Activated T-cell treated with anti-CD3 and anti-CD28 coated beads, Interleukin-2, amount 50 U/mL, for 48 hours (primary cell): ENCODE measurements at places on chromosomes 2 and 18.

GRCh38 chr2:118806797-118807667 lies 40.4 kb downstream of the EN1 start:
- DNase-seq = no peak

- no peak for DNase-seq
Measured at GRCh38 chr2:159518321-159519005, 97.9 kb downstream of the BAZ2B start.

- DNase-seq = no peak
Measured at GRCh38 chr18:6865251-6865650, 135.7 kb downstream of the ARHGAP28 start.

- DNase-seq = no peak
Measured at GRCh38 chr2:118841828-118842461, 5.5 kb downstream of the EN1 start.

DNA sequence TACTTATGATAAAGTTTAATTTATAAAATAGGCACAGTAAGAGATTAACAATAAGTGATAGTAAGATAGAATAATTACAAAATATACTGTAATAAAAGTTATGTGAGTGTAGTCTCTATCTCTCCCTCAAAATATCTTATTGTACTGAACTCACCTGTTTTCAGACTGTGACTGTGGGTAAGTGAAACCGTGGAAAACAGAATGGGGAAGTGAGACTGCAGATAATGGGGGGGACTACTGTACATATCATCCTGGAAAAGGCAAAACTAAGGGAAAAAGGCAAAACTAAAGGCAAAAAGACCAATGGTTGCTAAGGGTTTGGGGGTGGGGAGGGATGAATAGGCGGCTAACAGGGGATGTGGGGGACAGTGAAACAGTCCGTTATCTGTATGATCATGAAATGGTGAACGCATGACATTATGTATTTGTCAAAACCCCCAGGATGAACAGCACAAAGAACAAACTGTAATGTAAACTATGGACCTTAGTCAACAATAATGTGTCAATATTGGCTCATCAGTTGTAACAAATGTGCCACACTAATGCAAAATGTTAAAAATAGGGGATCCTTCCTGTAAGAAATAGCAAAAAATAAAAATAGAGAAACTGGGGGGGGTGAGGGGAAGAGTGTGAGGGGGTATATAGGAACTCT lies 93.8 kb downstream of the EPB41L3 start:
- no peak for DNase-seq

DNA sequence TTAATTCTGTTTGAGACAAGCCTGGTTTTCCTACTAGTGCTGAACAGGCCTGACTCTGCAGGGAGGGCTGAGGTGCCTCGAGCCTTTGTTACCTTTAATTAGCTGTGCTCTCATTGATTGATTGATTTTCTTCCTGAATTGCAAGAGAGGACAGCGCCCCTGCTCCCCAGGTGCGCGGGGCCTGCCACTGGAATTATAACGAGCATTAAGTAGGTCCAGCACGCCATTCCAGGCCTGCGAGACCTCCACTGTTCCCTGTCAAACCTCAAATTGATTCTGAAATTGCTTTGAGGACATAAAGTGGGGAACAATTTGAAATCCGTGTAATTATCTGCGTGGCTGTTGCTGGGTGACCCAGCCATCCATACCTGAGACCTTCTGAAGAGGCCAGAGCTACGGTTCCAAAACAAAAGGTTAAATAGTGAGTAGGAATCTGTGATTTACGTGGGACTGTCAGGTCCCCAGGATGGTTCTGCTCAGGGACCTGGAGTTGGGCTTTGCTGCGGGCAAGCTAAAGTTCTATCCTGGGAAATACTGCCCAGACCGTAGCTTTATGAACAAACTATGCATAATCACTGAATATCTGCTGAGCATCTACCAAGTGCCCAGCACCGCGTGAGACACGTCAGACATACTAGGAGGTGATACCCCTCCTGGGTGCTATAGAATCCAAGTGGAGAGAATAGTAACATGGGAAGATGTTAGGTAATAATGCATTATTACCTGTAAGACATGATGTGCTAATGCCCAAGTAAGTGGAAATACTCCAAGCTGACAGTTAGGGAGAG lies 104.1 kb downstream of the ZBTB7C start:
- DNase-seq = no peak
